Upper lobe of left lung (tissue), 6 donors: ENCODE measurements at places on chromosomes 5 and 9. TPM values are rescaled to one million over a fixed set of nuclear protein-coding genes. Genes with fewer than 3 reads are reported as not detected.

The MARCOL gene
- not detected for total RNA-seq

DNA sequence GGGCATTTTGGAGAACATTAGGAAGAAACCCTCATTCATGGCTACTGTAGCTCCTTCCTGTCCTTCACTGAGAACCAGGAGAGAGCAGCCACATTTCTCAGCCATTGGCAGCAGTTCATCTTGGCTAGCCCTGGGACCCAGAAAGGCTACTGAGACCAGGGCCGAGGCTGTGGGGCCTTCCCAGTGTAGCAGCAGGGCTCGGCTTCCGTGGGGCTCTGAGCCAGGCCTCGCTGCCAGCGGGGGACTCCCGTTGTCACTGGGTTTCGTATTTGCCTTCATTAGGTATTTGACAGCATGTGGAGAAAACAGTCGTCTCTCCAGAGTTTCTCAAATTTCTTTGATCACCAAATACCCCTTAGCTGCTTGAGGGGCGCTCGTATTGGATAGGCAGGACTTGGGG lies 37.3 kb upstream of the PRDM12 start:
- no peak for DNase-seq
- H3K27me3 ChIP-seq, result no peaks in the 10 kb centered on the region
- H3K36me3 ChIP-seq, result peaks cover 100% of the 10 kb centered on the region
- H3K27ac ChIP-seq, result no peak overlapping the region
- H3K4me3 ChIP-seq, result no peak overlapping the region
- H3K4me1 ChIP-seq, result no peaks in the 10 kb centered on the region

DNA sequence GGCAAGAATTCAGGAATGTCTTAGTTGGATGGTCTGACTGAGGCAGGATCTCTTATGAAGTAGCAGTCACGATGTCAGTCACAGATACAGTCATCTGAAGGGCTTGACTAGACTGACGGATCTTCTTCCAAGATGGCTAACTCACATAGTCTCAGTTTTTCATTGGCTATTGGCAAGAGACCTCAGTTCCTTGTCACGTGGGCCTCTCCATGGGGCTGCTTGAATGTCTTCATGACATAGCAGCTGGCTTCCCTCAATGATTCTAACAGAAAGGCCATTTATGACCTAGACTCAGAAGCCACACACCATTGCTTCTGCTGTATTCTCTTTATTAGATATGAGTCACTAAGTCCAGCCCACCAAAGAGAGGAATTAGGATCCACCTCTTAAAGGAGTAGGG lies 4.7 kb downstream of the APC start:
- H3K27me3 ChIP-seq, result no peaks in the 10 kb centered on the region
- H3K4me3 ChIP-seq, result no peak overlapping the region
- H3K36me3 ChIP-seq, result no peaks in the 10 kb centered on the region
- no peak for DNase-seq

DNA sequence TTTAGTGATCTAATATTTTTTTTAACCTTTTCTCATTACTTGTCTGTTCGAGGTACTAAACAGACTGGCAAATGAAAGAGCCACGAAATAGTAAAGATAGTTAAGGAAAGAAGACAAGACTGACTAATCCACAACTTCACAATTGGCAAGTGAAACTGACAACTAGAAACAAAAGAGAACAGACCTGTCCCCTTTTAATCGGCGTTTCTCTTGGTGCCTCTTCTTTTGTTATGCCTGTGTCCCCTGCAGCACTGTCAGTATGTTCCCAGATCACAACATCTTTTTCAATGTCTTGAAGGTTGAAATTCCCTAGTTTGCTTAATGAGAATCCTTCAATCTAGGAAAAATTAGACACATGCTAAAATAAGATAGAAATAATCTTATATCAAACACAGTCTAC lies 26.1 kb downstream of the TUT7 start:
- DNase-seq, result no peak
- H3K4me3 ChIP-seq, result no peak overlapping the region
- H3K4me1 ChIP-seq, result no peaks in the 10 kb centered on the region
- H3K27ac ChIP-seq, result no peak overlapping the region

GRCh38 chr9:132800038-132800648 lies 77.9 kb downstream of the AK8 start:
- H3K4me3 ChIP-seq, result no peak overlapping the region
- peak; percentile 76 for DNase-seq
- H3K4me1 ChIP-seq, result peaks cover 8% of the 10 kb centered on the region
- H3K36me3 ChIP-seq, result no peaks in the 10 kb centered on the region
- no peaks in the 10 kb centered on the region for H3K27me3 ChIP-seq
- no peak overlapping the region for H3K27ac ChIP-seq

The RORB gene
- total RNA-seq, result 0.78 TPM

DNA sequence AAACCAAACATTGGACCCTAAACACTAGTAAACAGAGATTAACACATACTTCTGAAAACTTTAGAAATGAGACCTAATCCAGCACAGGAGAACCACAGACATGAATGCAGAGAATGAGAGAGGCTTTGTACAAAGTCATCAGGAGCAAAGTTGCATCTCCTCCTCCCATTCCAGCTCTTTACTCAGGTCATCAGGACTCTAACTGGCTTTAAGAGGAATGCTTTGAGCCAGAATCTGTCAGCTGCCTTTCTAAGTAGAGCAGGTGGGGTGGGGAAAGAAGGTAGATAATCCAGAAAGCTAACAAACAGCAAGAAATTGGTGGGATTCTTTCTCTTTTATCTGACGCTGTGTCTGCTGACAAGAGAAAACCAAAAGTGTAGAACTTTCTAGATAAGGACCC lies 582.7 kb upstream of the DMAC1 start:
- H3K4me3 ChIP-seq, result no peak overlapping the region
- H3K4me1 ChIP-seq, result no peaks in the 10 kb centered on the region
- no peaks in the 10 kb centered on the region for H3K27me3 ChIP-seq
- no peak overlapping the region for H3K27ac ChIP-seq
- no peak for DNase-seq

DNA sequence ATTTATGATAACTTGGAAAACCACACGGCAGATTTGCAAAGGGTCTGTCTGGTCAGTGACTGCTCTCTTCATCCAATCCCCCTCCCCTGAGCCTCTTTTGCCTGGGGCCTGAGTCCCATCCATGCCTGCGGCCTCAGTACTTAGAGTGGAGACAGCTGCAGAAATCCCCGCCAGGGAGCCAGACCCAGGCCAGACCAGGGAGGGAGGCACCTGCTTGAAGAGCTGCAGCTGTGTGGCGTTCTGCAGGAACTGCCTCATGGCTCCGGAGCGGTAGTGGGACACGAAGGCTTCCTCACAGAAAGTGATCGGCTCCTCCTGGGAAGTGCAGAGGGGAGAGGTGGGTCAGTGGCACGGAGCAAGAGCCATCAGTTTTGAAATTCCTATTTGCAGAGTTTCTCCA lies 101.6 kb downstream of the CRB2 start:
- H3K4me3 ChIP-seq, result no peak overlapping the region
- DNase-seq, result no peak
- no peaks in the 10 kb centered on the region for H3K27me3 ChIP-seq
- H3K27ac ChIP-seq, result no peak overlapping the region
- peaks cover 23% of the 10 kb centered on the region for H3K36me3 ChIP-seq
- no peaks in the 10 kb centered on the region for H3K4me1 ChIP-seq

The NR5A1 gene
- total RNA-seq, result not detected

- no peak overlapping the region for H3K4me3 ChIP-seq
- no peaks in the 10 kb centered on the region for H3K36me3 ChIP-seq
- H3K4me1 ChIP-seq, result peaks cover 5% of the 10 kb centered on the region
- H3K27me3 ChIP-seq, result no peaks in the 10 kb centered on the region
These were observed 995.4 kb upstream of the ACO1 start for GRCh38 chr9:31389075-31389474.

GRCh38 chr9:99998266-99998665 lies 91.8 kb downstream of the STX17 start:
- no peak overlapping the region for H3K27ac ChIP-seq
- no peak for DNase-seq

- no peak for DNase-seq
- no peaks in the 10 kb centered on the region for H3K36me3 ChIP-seq
- H3K27me3 ChIP-seq, result peaks cover 29% of the 10 kb centered on the region
- no peak overlapping the region for H3K27ac ChIP-seq
- no peak overlapping the region for H3K4me3 ChIP-seq
These were observed 26.5 kb downstream of the CDKN2A start for GRCh38 chr9:21967702-21968101.

GRCh38 chr9:24939109-24939850 lies 393.6 kb upstream of the IZUMO3 start:
- DNase-seq, result no peak
- no peaks in the 10 kb centered on the region for H3K36me3 ChIP-seq
- H3K27me3 ChIP-seq, result no peaks in the 10 kb centered on the region

DNA sequence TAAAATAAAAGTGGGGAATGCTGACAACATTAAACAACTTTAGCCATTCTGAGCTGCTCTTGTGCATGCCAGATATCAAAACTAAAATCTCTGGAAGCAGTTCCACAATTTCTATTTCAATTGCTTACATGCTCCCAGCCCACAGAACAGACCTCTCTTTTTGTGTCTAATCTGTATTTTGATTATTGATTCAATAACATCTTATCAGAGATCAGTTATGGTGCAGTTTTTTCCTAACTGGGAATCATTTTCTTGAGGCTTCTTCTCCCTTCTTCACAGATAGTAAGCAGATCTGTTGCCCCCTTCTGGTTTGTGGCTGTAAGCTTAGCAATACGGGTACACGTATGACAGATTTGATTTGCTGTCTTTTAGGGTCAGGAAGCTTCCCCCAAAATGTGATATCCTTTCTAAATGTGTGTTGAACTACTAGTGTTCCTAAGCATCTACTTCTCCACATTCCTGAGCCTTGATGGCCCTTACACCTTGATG lies 39.4 kb downstream of the MRPS27 start:
- peaks cover 15% of the 10 kb centered on the region for H3K4me1 ChIP-seq
- H3K36me3 ChIP-seq, result no peaks in the 10 kb centered on the region
- no peak for DNase-seq
- no peak overlapping the region for H3K27ac ChIP-seq

The ZNF608 gene
- total RNA-seq, result 53.9 TPM

GRCh38 chr9:135572233-135572632 lies 10.7 kb downstream of the PAEP start:
- no peaks in the 10 kb centered on the region for H3K4me1 ChIP-seq
- H3K27me3 ChIP-seq, result no peaks in the 10 kb centered on the region
- no peak for DNase-seq
- no peak overlapping the region for H3K4me3 ChIP-seq
- H3K27ac ChIP-seq, result no peak overlapping the region

The SERINC5 gene
- 27.3 TPM for total RNA-seq

GRCh38 chr5:41291323-41291722 lies 78.0 kb upstream of the C6 start:
- H3K27me3 ChIP-seq, result no peaks in the 10 kb centered on the region
- no peaks in the 10 kb centered on the region for H3K4me1 ChIP-seq
- no peak overlapping the region for H3K4me3 ChIP-seq
- H3K27ac ChIP-seq, result no peak overlapping the region
- DNase-seq, result no peak

DNA sequence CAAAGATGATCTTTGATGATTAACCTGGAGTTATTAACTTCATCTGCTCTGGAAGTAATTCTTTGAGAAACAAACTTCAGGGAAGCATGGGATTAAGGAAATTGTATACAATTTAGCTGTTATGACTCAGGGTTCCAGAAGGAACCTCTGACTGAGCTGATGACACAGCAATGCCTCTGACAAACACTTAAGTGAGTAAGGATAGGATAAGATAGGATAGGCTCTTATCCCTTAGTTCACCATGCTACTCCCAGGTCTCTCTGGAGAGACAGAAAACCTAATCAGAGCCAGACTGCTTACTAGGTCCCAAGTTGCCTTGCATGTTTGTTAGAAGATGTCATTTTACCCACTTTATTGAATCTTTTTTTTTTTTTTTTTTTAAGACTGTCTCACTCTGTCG lies 12.6 kb upstream of the TMEM38B start:
- no peak overlapping the region for H3K4me3 ChIP-seq
- no peaks in the 10 kb centered on the region for H3K4me1 ChIP-seq
- H3K27ac ChIP-seq, result no peak overlapping the region

- no peaks in the 10 kb centered on the region for H3K36me3 ChIP-seq
- H3K27ac ChIP-seq, result no peak overlapping the region
These were observed 85.6 kb downstream of the PTTG1 start for GRCh38 chr5:160507221-160507721.

DNA sequence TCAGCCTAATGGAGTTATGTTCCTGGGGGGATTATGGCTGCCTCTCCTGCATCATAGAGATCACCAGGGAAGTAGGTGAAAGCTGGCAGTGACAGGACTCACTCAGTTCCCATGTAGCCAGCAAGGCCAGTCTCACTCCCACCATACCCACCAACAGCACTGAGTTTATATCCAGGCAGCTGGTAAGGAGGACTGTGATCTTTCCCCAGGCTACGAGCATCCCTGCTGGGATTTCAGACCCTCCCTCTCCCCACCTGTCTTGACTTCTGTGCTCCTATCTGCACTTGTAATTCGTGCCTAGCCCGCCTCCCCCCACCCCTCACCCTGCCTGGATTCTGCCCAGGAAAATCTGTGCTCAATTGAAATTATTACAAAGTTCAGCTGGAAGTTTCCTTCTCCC lies 499.1 kb upstream of the NUDT12 start:
- H3K4me1 ChIP-seq, result no peaks in the 10 kb centered on the region
- no peaks in the 10 kb centered on the region for H3K36me3 ChIP-seq
- H3K27ac ChIP-seq, result no peak overlapping the region
- DNase-seq, result no peak

DNA sequence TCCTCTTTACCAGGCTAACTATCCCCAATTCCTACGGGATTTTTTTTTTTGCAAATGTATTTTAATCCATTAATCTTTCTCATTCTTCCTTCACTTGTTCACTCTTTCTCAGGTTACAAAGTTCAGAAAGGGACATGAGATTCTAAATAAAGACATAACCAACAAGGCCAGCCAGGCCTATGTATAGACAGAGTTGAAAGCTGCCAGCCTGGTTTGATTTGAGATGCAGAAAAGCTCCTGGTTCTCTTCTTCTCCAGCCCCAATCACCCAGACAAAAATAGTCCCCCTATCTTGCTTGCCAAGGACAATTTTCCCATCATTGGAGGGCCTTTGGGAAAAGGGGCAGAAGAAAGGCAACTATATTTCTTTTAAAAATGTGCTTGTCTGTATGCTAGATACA lies 398.8 kb downstream of the NFIB start:
- H3K36me3 ChIP-seq, result no peaks in the 10 kb centered on the region
- H3K4me1 ChIP-seq, result no peaks in the 10 kb centered on the region

- no peaks in the 10 kb centered on the region for H3K4me1 ChIP-seq
- no peaks in the 10 kb centered on the region for H3K27me3 ChIP-seq
- H3K36me3 ChIP-seq, result no peaks in the 10 kb centered on the region
- no peak overlapping the region for H3K27ac ChIP-seq
- no peak overlapping the region for H3K4me3 ChIP-seq
These were observed 165.7 kb downstream of the NDUFS4 start for GRCh38 chr5:53726121-53726520.
